Large intestine (tissue), 12 donors: ENCODE measurements at places on chromosomes 3 and 15. TPM values are rescaled to one million over a fixed set of nuclear protein-coding genes. Genes with fewer than 3 reads are reported as not detected.

GRCh38 chr3:126389112-126389793, 5.5 kb upstream of the CFAP100 start:
- peak; percentile 84 for DNase-seq

DNA sequence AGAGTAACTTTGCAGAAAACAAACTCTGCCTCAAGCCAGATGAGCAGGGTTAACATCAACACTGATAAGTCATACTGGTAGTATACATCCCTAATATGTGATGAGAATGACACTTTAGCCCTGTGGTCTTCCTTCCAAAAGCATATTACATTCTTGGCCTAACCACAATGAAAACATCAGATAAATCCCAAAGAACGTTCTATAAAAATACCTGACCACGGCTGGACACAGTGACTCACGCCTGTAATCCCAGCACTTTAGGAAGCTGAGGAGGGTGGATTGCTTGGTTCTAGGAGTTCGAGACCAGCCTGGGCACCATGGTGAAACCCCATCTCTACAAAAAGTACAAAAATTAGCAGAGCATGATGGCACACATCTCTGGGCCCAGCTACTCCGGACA, 4.7 kb downstream of the TMCC1 start:
- no peak for DNase-seq

- no peak for DNase-seq
Observed at GRCh38 chr15:80998251-80998650, 2.5 kb upstream of the TLNRD1 start.

CFAP91 gene
- polyA plus RNA-seq, result 5.2 TPM

DNA sequence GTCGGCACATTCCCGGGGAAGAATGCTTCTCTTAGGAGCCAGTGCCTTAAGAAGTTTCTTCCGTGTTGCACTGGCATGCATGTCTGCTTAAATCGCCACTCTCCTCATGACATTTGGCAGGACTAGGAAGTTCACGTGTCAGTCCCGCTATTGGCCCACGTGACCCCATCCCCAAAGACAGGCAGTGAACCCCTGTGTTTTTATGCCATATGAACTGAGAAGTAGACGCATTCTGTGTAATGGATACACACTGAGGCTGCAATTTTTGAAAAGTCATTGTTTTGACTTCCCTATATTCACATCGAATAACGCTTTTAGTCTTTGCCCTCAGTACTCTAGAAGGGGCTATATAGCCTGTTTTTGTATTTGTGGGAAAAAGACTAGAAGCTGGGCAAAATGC, 125.6 kb upstream of the TBL1XR1 start:
- no peak for DNase-seq

GRCh38 chr15:68800875-68801274, 19.8 kb downstream of the ANP32A start:
- no peak for DNase-seq
